ENCODE measurements at places on chromosomes 13 and 19. TPM values are rescaled to one million over a fixed set of nuclear protein-coding genes. Genes with fewer than 3 reads are reported as not detected.

Gene PARP4
- total RNA-seq, result 9.1 TPM

Gene SPC24
- total RNA-seq, result 48.7 TPM

Gene TCF3
- 65.2 TPM for total RNA-seq

Gene RPL36
- total RNA-seq, result 1,174 TPM

Gene ANO8
- 4.5 TPM for total RNA-seq

Gene FPR3
- not detected for total RNA-seq

Gene ZNF625
- total RNA-seq, result 5.4 TPM

Gene GPR183
- total RNA-seq, result 55.4 TPM

Gene ZNF554
- 0.77 TPM for total RNA-seq

Gene PEAK3
- not detected for total RNA-seq

Gene CEACAM16
- not detected for total RNA-seq

Gene IER2
- total RNA-seq, result 111 TPM

Gene SOHLH2
- total RNA-seq, result not detected

Gene CNFN
- not detected for total RNA-seq

Gene MUC16
- not detected for total RNA-seq

Gene MEDAG
- total RNA-seq, result not detected

- no peak for DNase-seq
These were observed 175.4 kb upstream of the RFC3 start for GRCh38 chr13:33642374-33643065.

- DNase-seq, result peak; percentile 49
These were observed at the start of gene FLT1 for GRCh38 chr13:28494778-28495537. FLT1 (minus strand) TSS chr13:28495128; CDS start chr13:28494843, 285 bp downstream.

GRCh38 chr19:16472992-16473391, 1.2 kb upstream of the EPS15L1 start:
- no peak for DNase-seq

GRCh38 chr13:95620030-95620824, 24.3 kb downstream of the DZIP1 start:
- DNase-seq, result no peak

- no peak for DNase-seq
These were observed at the start of gene SLC17A7 for GRCh38 chr19:49441210-49441959. SLC17A7 (minus strand) TSS chr19:49441527; CDS start chr19:49441379, 148 bp downstream.

DNA sequence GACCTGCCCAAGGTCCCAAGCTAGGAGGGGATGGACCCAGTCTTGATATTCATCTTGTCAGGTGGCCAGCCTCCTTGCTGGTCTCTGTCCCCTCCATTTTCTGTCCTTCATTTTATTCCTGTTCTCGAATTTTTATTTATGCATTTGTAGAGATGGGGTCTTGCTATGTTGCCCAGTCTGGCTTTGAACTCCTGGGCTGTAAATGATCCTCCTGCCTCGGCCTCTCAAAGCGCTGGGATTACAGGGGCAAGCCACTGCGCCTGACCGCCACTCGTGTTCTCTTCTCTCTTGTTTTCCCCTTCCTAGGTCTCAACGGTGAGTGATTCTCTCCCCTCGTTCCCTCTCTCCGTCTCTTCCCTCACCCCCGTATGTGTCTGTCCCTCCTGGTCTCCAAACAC, 10.6 kb upstream of the TPRX2 start:
- no peak for DNase-seq

DNA sequence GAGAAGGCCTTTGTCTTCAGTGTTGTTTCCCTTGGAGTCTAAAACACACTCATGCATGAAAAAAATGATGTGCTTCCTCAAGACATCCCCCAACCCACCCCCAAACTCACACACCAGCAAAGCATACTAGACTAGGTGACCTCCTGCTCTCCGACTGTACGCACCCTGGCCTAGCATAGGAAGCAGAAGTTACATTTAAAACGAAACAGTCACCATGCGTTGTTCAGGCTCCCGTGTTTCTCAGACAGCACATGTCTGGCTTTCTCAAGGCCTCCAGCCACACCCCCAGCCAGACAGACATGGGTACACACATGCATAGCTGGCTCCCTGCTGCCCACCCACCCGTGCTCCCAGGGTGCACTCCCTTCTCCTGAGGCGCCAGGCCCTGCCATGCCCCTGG, 28.7 kb upstream of the C1QTNF9 start:
- DNase-seq, result no peak

DNA sequence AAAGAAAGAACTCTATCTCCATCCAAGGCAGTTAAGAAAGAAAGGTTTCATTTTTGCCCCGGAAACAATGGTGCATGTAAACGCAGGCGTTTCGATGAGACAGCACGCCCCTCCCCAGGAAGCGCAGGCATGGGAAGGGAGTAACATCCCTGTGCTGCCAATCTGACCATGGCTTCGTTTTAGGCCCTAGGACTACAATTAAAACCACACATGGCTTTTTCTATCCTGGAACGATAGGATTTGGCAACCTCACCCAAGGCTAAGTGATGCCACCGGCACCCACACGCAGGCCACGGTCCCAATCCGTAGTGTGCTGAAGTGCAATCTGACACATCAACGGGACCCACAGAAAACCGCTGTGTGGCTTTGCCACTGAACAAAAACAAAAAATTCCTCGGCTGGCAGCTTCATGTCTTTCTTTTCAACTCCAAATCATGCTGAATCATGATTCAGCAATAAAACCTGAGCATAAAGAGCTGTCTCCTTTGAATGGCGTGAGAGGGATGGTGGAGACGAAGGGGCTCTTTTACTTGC, 24.2 kb downstream of the RANBP3 start:
- DNase-seq, result peak; percentile 71

GRCh38 chr19:41311072-41311471, 1.1 kb downstream of the CCDC97 start:
- DNase-seq, result no peak

- no peak for DNase-seq
These were observed 362.1 kb downstream of the EFNB2 start for GRCh38 chr13:106173346-106173745.

- DNase-seq, result peak; percentile 39
These were observed 76.9 kb downstream of the GADD45B start for GRCh38 chr19:2552859-2553258.

DNA sequence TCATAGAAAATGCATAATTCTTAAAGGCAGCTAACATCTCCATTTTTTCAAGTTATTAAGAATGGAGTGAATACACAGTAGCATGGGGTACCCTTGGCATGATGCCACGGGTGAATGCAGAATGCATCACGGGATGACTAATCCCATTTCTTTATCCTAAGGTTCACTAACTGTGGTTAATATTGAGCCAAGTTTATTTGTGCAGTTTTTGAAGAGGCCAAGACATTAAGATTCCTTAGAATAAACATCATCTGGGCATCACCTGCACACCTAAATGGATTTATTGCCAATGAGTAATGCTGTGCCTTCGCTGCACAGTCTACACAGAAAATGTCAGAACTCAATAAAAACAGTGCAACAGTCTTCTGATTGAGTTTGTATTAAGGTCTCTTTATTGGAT, 333.1 kb downstream of the GPC6 start:
- no peak for DNase-seq

GRCh38 chr19:2215281-2215751, 20.8 kb downstream of the PLEKHJ1 start:
- DNase-seq, result no peak

DNA sequence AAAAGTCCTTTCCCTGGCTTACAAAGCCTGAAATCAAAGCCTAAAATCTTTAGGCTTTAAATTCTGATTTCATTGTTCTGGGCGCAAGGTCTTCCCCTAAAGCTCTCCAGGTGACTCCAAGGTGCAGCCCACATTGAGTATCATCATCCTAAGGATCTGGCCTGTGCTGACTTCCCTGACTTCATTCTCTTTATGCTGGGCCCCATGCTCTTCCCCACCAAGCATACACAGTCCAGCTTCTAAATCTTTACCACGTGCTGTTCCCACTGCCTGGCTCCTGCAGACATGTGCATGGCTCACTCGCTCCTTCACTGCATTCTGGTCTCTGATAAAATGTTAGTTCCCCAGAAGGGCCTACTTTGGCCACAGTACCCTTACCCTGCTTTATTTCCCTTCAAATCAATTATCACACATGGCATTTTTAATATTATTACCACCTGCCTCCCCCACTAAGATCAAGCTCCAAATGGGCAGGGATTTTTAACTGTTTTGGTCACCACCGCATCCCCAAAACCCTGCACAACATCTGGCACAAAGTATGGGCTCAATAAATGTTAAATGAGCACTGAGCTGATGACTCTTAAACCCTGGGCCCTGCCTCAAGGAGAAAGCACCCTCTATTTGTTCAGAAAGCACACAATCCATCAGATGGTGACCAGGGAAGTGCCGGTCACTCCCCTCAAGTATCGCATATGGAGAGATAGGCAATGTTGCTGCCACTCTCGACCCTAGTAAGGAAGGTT, 3.3 kb downstream of the FBL start:
- no peak for DNase-seq

DNA sequence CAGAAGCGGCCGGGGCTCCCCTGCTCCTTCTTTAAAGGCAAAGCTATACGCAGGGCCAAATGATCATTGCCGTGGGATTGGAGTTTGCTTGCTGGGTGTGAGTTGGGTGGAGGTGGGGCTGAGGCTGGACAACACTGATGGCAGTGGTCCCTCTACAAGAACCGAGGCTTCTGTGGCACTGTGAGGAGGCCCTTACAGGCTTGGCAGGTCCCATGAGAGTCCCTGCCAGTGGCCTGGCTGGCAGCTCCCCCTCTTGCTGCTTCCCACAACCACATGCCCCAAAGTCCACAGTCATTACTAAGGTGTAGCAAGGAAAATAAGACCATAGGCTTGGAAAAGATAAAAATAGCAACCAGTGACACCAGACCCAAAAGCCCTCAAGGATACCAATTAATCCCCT, 98.4 kb downstream of the ANKRD10 start:
- no peak for DNase-seq

GRCh38 chr13:83620530-83621220, 261.6 kb downstream of the SLITRK1 start:
- no peak for DNase-seq

- DNase-seq, result no peak
These were observed 16.3 kb downstream of the ATP11A start for GRCh38 chr13:112706171-112706570.

- DNase-seq, result no peak
These were observed 90.6 kb downstream of the KL start for GRCh38 chr13:33106656-33107360.

DNA sequence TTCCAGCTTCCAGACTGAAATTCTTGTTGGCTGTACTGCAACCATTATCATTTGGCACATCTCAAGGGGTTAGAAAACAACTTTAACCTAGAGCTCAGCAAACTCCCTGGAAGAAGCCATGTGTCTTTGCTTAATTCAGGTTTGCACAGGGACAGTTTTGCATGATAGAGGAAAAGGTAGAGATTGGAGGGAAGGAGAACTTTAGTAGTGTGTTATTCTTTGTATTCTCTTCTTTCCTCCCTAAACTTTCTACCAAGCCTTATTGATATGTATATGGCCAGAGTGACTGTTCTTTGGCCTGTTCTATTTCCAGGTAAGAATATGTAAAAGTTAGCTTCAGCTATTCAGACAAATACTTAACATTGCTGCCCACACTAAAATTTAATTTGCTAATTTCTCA, 53.1 kb downstream of the UGGT2 start:
- no peak for DNase-seq

GRCh38 chr19:51565583-51565982, 5.5 kb upstream of the ZNF175 start:
- no peak for DNase-seq

GRCh38 chr13:71797517-71797916, 69.5 kb downstream of the DACH1 start:
- no peak for DNase-seq

GRCh38 chr13:76048131-76048530, 412.0 kb downstream of the LMO7 start:
- DNase-seq, result no peak

- no peak for DNase-seq
These were observed 1.1 kb downstream of the TSSK6 start for GRCh38 chr19:19514215-19514657.

DNA sequence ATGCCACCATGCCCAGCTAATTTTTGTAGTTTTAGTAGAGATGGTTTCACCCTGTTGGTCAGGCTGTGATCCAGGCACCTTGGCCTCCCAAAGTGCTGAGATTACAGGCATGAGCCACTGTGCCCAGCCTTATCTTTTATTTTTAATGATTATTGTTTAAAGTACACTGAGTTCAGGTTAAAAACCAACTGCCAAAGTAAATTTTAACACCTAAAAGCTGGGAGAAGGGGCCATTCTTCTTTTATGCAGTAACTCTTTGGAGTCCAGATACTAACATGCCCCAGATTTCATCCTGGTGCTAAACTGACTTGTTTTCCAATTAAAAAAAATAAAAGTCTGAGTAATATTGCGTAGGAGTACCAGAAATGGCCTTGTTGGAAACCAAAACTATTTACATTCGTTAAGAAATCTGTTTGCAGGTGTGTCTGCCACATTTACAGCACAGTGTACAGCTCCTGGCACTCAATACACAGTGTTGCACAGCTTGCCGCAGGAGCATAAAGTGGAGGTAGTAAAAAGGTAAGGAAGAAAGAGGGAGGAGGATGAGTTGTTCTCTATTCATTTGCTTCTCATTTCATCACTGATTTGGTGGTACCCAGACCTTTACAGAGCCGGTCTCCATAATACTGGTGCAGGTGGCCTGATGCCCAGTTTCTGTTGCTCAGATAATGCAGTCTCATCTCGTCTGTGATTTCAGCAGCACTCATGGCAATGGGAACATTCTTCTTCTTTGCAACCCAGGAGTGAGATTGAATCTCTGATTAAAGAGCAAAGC, 108.9 kb downstream of the PCCA start:
- DNase-seq, result no peak

- DNase-seq, result no peak
These were observed 500.6 kb upstream of the MIR17HG start for GRCh38 chr13:90846936-90847335.

- DNase-seq, result no peak
These were observed 1.7 kb upstream of the BCAM start for GRCh38 chr19:44807162-44807561.

DNA sequence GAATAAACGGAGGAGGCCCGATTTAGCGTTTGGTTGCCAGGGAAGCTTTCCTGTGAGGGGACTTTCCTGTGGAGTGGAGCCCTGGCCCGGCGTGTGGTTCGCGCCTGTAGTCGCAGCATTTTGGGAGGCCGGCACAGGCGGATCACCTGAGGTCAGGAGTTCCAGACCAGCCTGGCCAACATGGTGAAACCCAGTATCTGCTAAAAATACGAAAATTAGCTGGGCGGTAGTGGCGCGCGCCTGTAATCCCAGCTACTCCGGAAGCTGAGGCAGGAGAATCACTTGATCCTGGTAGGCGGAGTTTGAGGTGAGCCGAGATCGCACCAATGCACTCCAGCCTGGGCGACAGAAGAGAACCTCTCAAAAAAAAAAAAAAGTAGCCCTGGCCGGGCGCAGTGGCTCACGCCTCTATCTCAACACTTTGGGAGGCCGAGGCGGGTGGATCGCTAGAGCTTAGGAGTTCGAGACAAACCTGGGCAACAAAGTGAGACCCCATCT, 6.9 kb downstream of the KANK3 start:
- no peak for DNase-seq

DNA sequence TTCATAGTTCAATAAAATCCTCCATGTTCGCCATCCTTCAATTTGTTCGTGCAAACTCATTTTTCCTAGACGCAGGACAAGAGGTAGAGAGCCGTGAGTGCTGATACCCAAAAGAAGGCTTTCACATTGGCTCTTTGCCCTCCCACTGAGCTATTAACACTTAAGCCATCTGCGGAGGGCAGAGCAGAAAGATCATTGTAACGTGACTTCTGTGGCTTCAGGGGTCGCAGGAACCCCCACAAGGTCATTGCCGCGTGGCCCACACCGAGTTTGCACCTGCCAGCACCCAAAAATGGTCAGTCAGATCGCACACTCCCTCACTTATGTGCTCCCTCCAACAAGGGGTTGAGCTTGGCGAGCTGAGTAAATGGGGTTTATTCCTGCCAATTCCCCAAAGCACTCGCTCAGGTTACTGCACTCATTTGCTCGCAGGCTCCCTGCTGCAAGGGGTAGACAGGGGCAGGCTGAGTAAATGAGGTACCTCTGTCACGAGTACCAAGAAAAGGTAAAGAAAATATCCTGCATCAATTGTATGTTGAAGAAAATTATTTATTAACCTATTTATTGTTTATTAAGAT, 144.1 kb downstream of the PRR20E start:
- DNase-seq, result no peak
